IMR-90 (cell line): ENCODE measurements at places on chromosomes 6 and 20. TPM values are rescaled to one million over a fixed set of nuclear protein-coding genes. Genes with fewer than 3 reads are reported as not detected.

DNA sequence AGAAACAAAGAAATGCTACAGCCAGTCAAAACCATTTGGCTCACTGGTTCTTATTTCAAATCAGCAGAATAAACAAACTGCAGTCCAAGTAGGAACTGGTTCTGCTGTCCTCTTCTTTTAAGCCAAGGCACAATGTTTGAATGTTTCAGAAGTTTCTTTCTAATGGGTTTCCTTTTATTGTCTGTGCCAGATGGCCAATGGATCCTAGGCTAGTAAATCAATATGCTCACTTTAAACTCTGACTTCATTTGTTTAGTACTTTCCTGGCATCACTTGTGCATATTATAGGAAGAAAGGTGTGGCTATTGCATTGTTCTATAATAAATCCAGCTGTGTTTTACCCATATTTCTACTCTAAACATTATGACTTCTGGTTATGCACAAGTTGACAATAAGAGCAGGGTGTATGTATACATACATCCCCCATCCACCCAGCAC is 99.7 kb upstream of the PLCB4 start:
- no peak for DNase-seq

DNA sequence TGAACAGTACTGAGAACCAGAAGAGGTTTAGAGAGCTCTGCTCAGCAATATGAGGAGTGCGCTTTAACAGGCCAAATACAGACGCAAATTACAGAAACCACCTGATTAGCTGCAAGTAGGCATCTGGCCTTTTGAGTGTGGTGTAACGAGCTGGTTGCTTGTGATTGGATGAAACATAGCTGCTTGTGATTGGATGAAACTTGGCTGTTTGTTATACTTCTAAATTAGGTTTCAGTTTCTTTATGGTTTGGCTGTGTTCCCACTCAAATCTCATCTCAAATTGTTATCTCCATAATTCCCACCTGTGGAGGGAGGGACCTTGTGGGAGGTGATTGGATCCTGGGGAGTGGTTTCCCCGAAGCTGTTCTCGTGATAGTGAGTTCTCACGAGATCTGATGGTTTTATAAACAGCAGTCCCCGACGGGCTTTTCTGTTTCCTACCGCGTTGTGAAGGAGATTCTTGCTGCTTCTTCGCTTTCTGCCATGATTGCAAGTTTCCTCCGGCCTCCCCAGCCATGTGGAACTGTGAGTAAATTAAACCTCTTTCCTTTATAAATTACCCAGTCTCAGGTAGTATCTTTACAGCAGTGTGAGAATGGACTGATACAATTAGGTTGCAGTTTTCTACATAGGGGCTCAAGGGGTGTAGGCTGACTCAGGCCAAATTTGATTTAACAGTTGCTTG is 655.9 kb upstream of the MAN1A1 start:
- no peak for DNase-seq

DNA sequence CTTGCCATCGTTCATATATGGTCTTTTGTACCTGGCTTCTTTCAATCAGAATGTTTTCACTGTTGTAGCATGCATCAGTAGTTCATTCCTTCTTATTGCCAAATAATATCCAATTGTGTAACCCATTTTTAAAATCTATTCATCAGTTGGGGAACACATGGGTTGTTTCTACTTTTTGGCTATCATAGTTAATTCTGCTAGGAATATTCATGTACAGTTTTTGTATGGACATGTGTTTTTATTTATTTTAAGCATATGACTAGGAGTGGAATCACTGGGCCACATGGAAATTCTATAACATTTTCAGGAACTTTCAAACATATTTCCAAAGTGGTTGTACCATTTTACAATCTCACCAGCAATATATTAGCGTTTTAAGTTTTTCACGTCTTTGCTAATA is 187.4 kb upstream of the PRND start:
- no peak for DNase-seq

- DNase-seq: peak; percentile 31
These were observed 28.3 kb downstream of the METTL24 start for GRCh38 chr6:110329714-110330436.

Gene GSTA4
- 29.6 and 35.6 TPM in 2 replicates for polyA plus RNA-seq

DNA sequence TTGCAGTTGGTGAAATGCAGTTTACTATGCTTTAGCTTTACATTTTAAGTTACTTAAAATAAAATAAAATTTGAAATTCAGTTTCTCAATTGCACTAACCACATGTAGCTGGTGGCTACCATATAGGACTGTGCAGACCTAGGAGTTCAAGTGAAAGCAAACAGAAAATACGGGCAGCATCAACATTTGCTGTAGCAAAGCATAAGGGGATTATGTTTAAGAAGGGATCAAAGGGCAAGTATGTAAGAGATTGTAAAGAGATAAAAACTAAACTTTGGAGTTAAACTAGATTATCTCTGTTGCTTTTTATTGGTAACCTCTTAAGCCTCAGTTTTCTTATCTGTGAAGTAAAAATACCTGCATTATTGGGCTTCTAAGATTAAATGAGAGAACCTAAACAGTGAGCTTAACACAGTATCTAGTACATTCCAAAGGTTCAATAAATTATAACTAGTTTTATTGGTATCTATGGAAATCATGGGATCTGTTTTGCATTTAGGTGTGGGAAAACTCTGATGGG is 81.2 kb downstream of the SPTLC3 start:
- no peak for DNase-seq

DNA sequence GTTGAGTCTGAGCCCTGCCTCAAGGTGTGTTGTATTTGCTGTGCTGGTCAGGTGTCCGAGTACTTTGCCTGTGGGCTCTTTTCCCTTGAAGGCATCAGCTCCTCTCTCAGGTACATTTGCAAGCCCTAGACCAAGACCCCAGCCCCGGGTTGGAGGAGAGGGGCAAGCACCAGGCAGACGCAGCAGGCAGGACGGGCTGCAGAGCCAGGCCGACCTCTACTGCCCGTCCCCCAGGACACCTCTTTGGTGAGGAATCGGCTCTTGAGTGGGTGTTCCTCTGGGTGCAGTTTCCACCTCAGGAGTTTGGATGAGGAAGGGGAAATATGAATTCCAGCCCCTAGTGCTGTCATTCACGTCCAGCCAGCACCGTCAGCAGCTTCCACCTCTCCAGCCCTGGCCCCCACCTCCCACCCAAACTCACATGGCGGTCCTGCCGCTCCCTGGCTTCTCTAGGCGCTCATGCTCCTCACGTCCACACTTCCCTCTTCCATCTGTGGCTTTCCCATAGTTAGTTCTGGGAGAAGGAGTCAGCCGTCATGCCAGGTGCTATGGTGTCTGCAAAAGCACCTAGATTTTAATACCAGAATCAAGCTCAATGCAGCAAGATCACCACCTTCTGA is 183.9 kb downstream of the DLL1 start:
- DNase-seq: no peak
